ENCODE measurements at places on chromosomes 5 and 9.

GRCh38 chr5:13866792-13867191, 77.7 kb downstream of the DNAH5 start:
- peak; percentile 33 for DNase-seq

DNA sequence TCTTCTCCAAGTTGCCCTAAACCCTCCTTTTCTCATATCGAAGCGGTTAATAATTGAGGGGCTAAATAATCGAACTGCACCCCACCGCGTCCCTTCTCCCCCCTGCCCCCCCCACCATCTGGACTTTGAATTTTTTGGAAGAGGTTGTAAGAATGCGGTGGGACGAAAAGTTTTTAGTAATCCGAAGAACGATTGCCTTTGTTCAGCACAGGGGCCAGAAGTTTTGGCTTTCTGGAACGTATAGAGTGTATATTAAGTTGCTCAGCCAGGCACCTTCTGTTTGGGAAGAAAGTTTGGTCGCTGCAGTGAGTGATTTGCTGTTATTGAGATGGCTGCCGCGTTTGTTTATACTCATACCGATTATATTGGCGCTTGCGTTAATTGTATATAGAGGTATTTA, 518 bp downstream of the ERBIN start:
- DNase-seq: no peak

DNA sequence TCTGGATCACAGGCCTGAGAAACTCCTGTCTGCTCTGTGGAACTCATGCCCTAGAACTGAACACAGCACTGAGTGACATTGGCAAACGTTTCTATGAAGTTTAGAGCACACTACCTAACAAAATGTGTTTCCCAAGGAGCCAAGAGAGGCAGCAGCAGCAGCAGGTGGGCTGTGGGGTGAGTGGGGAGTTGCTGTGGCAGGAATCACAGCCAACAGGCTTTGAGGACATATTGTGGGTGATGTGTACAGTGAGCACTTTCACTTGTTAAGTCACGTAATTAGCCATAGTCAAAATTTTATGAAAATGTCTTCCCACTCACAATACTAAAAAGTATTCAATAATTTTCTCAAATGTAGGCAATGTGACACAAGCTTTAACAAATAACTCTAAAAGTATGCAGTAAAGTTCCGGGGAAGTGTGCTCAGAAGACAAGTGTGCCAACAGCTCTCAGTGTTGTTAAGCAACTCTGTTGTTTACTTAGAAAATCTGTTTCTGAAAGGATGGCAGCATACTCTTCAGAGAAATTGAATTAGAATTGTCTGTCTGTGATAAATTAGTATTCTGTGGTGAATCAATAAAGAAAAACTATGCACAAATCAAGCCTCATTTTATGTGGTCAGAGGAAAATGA, 482.1 kb downstream of the SEMA5A start:
- DNase-seq: no peak

- peak; percentile 45 for DNase-seq
These were observed 9.7 kb upstream of the RIOK2 start for GRCh38 chr5:97192580-97193354.

DNA sequence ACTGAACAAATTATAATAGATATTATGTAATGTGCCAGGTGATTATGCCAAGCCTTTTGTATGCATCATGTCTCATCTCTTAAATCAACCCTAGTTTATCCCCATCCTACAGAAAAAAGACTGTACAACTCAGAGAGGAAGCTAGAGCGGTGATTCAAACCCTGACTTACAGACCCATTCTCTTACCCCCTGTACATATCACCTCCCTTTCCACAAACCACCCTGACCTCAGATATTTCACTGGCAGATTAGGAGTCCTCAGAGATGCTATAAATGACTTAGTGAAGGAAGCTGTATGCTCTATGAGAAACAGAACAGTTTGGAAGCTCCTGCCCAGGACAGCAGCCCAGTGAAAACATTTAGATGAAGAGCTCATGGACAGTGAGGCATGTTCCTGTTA, 79.1 kb upstream of the RARS1 start:
- DNase-seq: peak; percentile 67

DNA sequence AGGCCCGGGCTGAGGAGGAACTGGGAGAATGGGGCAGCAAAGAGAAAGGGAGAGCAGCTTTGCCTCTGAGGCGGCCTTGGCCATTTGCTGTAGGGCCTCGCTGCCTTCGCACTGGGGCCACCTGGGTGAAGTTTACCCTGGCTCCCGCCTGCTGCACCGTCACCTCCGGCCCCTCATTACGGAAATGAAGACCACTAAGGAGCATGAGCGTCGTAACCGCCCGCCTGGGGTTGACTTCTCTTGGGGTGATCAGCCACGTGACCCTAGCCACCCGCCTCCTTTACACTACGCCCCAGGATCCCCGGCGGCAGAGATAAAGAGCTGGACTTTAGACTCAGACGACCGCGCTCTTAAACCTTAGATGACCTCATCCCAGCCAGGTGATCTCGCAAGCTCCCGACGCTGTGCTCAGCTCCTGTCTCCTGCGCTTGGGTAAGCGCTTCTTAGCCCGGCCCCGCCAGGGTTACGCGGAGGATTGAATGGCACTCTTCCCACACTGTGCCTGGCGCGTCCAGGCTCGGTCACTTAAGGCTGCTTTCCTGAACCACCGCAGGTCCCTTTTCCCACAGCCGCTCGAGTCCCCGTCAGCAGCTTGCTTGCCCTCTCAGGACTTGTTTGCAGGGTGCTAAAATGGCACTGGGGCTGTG, 107.9 kb upstream of the LARP1 start:
- no peak for DNase-seq

DNA sequence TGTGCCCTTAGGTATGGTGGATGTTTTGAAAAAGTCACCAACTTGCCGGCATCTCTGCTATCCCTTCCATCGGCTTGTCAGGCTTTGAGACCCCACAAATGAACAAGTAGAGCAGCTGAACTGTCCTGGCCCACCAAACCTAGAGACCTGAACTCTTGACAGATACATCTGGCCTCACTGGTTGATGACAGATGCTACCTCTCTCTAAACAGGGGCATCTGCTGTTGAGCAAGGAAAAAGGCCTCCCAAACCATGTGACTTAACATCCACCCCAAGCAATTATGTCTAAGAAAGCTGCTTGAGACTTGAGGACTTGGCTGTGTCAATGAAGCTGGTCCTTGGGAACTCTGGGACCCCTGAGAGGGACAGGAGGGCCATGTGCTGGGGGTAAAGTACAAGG, 2.3 kb downstream of the CCNI2 start:
- no peak for DNase-seq

- no peak for DNase-seq
These were observed 33.6 kb upstream of the TRIM32 start for GRCh38 chr9:116653348-116654058.

GRCh38 chr5:179439181-179439985, 94.1 kb upstream of the ADAMTS2 start:
- no peak for DNase-seq

- DNase-seq: peak; percentile 100
These were observed at the start of gene RC3H2 for GRCh38 chr9:122904823-122905710. TSS of gene RC3H2 (minus strand) at chr9:122905359. CDS start at chr9:122897509, 7,850 bp downstream.

GRCh38 chr9:117823576-117823975, 119.4 kb downstream of the TLR4 start:
- no peak for DNase-seq

- DNase-seq: peak; percentile 76
These were observed 73.6 kb upstream of the DAB2 start for GRCh38 chr5:39498278-39498952.

DNA sequence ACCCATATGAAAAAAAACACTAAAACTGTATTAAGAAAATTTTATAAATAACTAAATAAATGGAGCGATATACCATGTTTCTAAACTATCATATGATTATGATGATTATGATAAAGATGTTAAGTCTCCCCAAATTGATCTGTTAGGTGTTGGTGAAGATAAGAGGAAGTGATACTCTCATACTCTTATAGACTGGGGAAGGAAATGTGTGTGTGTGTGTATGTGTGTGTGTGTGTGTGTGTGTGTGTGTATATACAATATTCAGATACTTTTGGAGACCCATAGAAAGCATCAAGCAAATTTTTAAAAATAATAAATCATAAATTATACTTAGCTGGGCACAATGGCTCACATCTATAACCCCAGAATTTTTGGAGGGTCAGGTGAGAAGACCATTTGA, 62.9 kb downstream of the TMEM232 start:
- no peak for DNase-seq

GRCh38 chr9:16899606-16900005, 29.1 kb upstream of the BNC2 start:
- DNase-seq: peak; percentile 8

DNA sequence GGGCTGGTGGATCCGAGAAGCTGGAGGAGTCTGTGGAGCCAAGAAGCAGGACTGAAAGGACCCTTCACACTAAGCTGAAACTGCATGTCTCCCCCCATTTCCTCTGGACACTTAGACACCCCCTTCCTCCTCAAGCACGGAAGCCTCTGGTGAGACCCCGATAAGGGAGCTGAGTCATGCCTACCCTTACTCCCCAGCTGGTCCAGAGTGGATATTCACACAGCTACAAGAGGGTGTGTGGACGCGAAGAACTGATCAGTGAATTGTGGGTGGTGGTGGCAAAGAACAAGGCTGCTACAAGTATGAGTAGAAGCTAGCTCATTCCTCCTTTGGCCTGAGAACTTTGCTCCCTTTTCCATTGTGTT, 4.3 kb downstream of the TLN1 start:
- no peak for DNase-seq

- DNase-seq: peak; percentile 46
These were observed 38.2 kb downstream of the CLINT1 start for GRCh38 chr5:157820593-157821252.

DNA sequence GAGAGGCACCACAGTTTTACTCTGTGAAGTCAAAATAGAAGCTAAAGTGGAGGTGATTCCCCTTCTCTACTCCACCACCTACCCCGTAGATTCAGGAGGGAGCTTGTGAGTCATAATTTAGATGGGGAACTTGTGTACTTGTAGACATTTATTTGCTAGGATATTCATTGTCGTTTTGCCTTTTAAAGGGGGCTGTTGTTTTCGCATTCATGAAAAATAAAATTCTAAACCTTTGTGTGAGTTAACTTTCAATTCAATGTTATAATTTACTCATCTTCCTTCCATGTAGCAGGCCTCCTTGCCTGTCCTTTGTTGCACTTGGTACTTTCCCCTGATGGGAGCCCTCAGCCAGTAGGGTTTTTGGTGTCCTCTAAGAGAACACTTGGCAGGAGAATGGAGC, 22.0 kb downstream of the SECISBP2 start:
- DNase-seq: no peak

DNA sequence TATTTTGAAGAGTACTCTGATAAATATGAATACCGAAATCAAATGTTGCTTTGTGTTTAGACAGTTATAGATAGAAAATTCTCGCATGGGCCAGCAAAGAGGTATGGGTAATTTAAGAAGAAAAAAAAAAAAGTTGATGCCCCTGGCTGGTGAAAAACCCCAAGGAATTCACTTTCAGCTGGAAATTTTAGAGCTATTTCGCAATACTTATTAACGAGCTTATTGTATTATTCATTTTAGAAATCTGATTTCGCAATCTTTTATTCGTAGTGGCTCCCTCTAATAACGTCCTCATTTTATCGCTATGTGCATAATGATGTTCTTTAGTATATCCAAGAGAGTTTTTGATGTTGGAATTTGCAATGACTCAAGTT, 18.5 kb upstream of the FER start:
- DNase-seq: no peak

DNA sequence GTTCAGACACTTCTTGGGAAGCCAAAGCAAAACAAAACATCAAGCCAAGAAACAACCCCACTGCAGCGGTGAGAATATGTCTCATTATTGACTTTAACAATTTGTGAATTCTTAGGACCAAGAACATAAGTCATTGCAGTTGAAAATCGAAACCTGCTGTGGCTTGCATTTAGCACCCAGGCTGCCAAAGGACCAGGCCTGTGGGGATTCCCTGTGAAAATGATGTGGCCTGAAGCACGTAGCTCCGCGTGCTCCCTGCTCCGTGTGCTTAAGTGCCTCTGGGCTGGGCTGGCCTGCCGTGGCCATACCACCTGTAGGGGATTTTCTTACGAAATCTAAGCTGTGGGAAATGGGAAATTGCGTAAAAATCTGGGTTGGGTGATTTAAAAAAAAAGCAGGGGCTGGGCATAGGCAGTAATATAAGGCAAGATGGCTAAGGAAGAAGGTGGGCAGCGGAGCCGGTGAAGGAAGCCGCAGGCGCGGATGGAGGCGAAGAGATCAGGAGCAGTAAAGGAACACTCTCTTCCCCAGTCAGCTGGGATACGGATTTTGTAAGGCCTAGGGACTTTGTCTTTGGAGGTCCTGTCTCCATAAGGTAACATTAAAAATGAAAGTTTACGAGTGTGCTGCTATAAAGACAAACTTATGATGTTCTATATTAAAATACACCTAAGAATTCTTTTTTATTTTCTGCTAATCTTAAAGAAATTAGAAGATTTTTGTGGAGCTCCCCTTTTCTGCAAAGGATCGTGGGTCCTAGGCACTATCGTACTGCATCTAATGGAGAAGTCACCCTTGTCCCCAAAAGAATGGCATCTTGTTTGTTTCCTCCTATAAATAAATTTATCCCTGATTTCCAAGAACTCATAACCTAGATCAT, 189.6 kb upstream of the SEMA6A start:
- DNase-seq: no peak

DNA sequence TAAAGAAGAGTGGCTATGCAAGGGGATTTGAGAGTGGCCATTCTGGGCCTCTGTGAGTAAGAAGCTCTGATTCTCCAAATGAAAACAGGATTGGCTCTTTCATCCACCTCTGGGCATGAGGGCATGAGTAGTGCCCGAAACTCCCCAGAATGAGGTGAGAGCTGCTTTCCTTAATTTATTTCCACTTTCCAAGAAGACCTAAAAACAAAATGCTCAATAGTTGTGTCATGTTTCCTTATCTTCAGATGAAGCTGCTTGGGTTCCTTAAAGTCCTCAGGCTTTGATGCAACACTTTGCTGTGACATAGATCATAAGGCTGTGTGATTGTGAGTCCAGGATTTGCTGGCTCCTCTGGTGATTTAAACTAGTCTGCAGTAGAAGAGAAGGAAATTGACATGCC, 3.1 kb upstream of the ZCCHC10 start:
- no peak for DNase-seq

DNA sequence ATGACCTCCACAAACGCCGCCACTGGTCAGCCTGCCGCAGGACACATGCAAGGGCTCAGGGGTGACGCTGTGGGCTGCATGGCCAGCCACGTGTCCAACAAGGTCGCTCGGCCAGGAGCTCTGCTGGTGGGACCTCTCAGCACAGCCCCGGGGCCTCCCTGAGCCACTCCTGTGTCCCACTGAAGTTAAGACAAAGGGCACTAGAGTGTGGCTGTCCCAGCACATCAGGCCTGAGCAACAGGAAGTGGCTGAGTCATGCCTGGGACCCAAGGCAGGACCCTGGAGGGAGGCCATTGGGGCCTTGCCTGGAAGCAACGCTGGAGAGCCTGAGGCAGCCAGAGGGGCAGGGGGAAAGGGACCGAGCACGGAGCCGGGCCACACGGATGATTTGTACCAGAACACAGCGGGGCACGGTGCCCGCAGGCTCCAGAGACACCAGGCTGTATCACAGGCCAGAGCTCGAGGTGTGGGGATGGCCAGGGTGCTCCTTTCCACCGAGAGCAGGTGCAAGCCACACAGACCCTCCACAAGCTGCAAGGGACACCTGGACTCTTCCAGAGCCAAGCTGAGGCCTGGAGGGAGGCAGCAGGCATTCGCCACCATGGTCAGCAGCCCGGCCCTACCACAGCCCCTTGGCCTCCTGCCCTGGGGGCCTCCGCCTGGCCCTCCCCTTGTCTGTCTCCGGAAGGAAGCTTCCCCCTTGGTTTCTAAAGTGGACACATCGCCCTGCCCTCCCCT, 6.5 kb upstream of the TMEM210 start:
- DNase-seq: no peak

GRCh38 chr5:56048124-56048523, 53.4 kb upstream of the IL6ST start:
- no peak for DNase-seq

All from fibroblast of upper back skin (primary cell).